Memory B cell (primary cell): ENCODE measurements at places on chromosomes 2 and 18.

DNA sequence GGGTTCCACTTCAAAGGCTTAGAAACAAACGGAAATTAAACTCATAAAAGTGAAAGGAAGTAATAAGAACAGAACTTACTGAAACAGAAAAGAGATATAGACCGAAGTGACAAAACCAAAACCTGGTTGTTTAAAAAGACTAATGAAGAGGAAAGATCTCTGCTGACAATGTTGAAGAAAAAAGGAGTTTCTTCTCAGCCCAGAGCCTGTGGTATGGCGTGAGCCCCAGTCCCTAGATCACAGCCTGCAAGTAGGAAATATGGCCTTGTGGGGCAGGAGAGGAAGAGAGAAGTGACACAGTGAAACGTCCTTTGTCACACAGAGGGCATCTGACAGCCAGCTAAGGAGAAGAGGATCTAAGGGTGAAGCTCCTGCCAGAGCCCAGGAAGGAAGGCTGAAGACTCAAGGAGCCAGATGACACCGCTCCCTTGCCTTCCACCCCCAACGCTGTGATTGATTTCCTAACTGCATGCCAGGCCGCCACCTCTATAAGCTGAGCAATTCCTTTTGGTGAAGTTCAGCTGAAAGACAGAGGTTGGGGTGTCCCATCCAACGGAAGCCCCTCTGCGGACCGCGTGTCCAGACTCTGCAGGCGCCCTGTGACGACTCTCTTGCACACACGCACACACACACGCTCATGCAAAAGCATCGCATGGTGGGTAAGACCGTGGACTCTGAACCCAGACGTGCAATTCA, 141.1 kb downstream of the HDAC4 start:
- peaks cover 32% of the 10 kb centered on the region for H3K4me1 ChIP-seq
- no peak overlapping the region for H3K27ac ChIP-seq
- peaks cover 11% of the 10 kb centered on the region for H3K36me3 ChIP-seq

DNA sequence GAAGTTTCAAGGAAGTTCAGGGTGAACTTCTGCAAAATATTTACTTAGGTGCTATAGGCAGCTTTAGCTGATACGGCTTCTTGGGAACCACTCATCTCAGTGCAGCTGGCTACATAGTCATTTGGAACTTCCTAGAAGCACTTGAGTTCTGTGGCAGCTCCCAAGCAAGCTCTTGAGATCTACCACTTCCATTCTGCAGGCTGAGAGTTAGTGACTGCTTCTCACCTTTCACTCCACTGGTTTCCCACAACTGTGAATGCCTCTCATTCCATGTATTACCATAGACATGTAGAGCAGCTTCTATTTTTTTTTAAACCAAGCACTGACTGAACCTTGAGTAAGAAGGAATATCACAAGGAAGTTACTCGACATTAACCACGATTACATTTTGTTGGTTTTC, 994.1 kb upstream of the ACVR2A start:
- peaks cover 5% of the 10 kb centered on the region for H3K27me3 ChIP-seq
- no peak for DNase-seq
- H3K36me3 ChIP-seq: no peaks in the 10 kb centered on the region
- no peak overlapping the region for H3K4me3 ChIP-seq

DNA sequence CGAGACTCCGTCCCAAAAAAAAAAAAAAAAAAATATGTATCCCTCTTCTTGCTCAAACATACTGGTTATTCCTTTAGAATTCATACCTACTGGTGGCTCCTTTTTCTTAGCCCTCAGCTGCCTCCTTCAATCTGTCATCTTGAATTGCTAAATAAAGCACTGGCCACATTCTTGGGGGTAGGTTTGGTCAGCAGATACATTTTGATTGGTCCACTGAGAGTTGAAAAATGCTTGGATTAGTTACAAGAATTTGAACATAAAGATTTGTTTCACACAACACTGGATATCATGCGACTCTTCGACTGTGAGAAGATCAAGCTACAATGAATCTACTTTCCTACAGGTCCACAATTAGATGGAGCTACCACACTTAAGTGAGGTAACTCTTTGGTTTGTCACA, 906.1 kb upstream of the SLC39A10 start:
- DNase-seq: no peak
- H3K4me1 ChIP-seq: no peaks in the 10 kb centered on the region
- H3K4me3 ChIP-seq: no peak overlapping the region

DNA sequence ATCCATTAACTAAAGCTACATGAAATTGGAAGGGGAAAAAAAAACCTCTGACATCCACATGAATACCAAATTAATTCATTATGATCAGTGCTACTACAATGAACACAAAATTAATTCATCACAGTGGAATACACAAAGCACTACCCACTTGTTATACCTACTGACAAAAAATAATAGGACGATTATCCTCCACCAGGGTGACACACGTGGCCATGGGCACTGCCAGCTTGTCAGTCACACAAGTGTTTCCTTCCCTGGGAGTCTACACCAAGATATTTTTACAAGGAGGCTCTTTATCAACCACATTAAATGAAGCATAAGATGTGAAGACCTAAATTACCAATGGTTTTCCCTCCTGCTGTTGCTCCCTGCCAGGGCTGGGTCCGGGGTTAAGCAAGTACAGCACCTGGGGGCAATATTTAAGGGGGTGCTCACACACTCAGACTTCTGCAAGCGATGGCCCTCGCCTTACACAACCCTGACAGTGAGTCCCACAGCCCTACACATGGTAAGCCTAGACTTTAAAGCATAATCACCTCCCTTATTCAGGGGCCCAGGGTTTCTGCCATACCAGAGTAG, 90.1 kb downstream of the TCF4 start:
- no peak overlapping the region for H3K4me3 ChIP-seq
- no peak overlapping the region for H3K27ac ChIP-seq
- H3K27me3 ChIP-seq: no peaks in the 10 kb centered on the region

- no peak for DNase-seq
- H3K4me3 ChIP-seq: no peak overlapping the region
- peaks cover 3% of the 10 kb centered on the region for H3K4me1 ChIP-seq
- no peak overlapping the region for H3K27ac ChIP-seq
- H3K27me3 ChIP-seq: no peaks in the 10 kb centered on the region
- peaks cover 4% of the 10 kb centered on the region for H3K36me3 ChIP-seq
These were observed 448.7 kb upstream of the TCF4 start for GRCh38 chr18:56036741-56037140.

GRCh38 chr2:225041207-225041850, 939 bp downstream of the DOCK10 start:
- no peaks in the 10 kb centered on the region for H3K36me3 ChIP-seq
- peaks cover 44% of the 10 kb centered on the region for H3K4me1 ChIP-seq
- no peaks in the 10 kb centered on the region for H3K27me3 ChIP-seq
- H3K4me3 ChIP-seq: peak overlapping the region; percentile 91
- peak; percentile 64 for DNase-seq
- peak overlapping the region; percentile 97 for H3K27ac ChIP-seq

- no peaks in the 10 kb centered on the region for H3K4me1 ChIP-seq
- H3K27me3 ChIP-seq: no peaks in the 10 kb centered on the region
- DNase-seq: no peak
These were observed 146.3 kb downstream of the RTN4 start for GRCh38 chr2:54903736-54904554.

GRCh38 chr18:58671632-58672564, 633 bp downstream of the MALT1 start:
- H3K4me1 ChIP-seq: peaks cover 49% of the 10 kb centered on the region
- H3K27ac ChIP-seq: peak overlapping the region; percentile 95
- H3K4me3 ChIP-seq: peak overlapping the region; percentile 96
- no peaks in the 10 kb centered on the region for H3K27me3 ChIP-seq
- peaks cover 19% of the 10 kb centered on the region for H3K36me3 ChIP-seq
- DNase-seq: no peak

GRCh38 chr2:2180446-2180845, 150.6 kb downstream of the MYT1L start:
- H3K27ac ChIP-seq: no peak overlapping the region
- no peak overlapping the region for H3K4me3 ChIP-seq
- H3K27me3 ChIP-seq: no peaks in the 10 kb centered on the region
- no peaks in the 10 kb centered on the region for H3K36me3 ChIP-seq
- H3K4me1 ChIP-seq: no peaks in the 10 kb centered on the region

DNA sequence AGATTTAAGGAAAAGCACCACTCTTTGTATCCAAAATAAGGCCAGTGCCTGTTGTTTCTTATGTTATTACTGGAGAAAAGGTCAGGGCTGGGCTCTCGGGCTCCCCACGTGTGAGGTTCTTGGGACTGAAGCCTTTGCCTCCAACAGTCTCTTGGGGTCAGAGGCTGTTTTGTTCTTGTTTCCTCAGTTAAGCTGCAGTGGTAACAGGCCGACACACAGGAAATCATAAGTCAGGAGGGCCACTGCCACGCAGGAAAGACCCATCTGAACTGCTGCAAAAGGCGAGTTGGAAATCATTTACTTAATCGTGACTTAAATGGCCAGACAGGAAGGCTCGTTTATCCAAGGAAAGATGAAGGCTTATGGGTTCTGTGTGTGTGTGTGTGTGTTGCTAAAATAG, 30.3 kb upstream of the IL37 start:
- H3K27me3 ChIP-seq: no peaks in the 10 kb centered on the region
- peaks cover 26% of the 10 kb centered on the region for H3K4me1 ChIP-seq
- no peak for DNase-seq
